ENCODE measurements at places on chromosomes 6 and 20.

GRCh38 chr6:156557251-156557910, 219.8 kb upstream of the ARID1B start:
- peak; percentile 14 for DNase-seq

- DNase-seq, result no peak
Observed at GRCh38 chr6:33856655-33857054, 52.9 kb upstream of the MLN start.

GRCh38 chr6:44859901-44860410, 468.2 kb upstream of the RUNX2 start:
- no peak for DNase-seq

DNA sequence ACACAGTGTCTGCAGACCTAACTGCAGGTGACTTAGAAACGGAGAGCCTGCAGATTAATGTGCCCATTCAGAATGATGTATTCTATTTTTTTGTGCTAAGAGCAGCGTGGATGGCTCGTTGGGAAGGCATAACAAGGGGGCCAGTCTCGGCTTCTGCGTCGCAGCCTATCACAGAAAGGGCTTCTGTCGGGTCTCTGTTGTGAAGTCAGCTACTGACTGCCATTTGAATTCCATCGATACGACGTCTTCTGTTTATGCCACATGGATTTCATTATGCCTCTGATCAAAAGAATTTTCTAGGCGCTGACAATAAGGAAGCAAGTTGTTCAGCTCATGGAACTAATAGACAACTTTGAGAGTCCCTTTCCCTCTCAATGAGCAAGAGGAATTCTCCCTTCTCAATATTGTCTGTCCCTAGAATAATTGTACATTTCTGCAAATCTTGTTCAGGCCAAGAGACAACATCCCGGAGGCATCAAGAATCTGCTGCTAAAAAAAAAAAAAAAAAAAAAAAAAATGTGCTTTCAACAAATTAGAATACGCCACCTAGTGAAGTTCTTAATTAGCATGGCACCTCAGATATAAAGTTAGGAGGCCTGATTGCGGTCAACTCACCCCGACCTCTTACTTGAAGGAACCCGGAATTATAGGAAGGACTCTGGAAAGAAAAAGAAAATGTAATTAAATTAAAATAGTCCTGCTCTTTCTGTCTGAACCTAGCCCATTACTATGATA, 223.9 kb downstream of the TSHZ2 start:
- no peak for DNase-seq

DNA sequence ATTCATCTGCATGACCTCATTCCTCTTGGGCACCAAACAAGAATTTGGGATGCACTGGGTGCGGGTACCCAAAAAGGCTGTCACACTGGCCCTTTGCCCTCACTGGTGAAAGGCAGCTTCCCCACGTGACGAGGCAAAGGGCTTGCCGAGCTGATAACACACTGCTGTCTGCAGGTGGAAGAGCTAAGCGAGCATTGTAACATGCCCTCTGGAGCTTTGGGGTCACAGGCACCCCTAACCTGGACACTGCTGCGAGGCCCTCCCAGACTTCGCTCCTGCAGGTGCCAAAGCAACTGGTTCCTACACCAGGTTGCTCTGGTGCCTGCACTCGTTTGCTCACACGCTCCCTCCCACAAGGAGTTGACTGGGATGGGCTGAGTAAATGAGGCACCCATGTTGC, 1595.7 kb downstream of the HACE1 start:
- DNase-seq, result no peak

DNA sequence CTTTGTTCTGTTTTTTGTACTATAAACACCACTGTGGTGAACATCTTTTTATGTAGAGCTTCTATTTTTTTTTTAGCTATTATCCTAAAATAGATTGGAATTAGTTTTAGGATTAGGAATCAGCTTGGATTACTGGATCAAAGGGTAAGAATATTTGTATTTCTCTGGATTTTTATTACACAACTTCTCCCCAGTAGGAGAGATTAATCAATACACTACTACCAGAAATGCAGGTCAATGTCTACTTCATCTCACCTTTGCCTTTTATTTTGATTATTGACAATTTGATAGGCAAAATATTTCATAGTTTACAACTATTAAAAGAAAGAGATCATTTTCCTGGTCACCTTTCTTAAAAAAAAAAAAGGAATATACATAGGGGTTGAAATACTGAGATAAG, 191.9 kb downstream of the TSHZ2 start:
- no peak for DNase-seq

DNA sequence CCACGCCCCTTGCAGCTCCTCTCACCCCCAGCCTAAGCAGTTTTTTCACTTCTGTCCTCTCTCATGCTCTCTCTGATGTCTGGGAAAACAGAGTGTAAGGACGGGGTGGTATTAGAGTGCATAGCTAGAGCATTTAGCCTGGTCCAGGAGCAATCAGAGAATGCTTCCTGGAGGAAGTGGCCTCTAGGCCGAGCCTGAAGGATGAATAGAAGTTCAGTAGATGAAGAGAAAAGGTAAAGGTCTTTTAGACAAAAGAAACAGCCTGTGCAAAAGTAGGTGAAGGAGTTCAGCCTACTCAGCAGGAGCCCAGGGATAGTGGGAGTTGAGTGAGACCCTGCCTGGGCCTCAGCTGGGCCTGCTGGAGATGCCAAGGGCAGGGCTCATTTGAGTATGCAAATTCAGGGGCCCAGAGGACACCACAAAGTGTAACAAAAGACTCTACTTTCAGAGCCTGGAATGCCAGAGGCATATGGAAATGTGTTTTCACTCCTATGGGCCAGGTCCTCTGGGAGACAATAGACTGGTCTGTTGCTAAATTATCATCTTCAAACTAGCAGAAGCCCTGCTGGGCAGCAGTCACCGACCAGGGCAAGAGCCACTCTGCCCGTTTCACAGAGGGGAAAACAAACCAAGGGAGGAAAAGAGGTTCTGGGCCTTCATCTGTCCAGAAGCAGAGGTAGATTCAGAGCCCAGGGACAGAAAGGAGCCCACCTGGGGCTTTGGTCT, 19.7 kb upstream of the TM9SF4 start:
- no peak for DNase-seq

GRCh38 chr6:15434263-15434662, 188.4 kb downstream of the JARID2 start:
- no peak for DNase-seq

DNA sequence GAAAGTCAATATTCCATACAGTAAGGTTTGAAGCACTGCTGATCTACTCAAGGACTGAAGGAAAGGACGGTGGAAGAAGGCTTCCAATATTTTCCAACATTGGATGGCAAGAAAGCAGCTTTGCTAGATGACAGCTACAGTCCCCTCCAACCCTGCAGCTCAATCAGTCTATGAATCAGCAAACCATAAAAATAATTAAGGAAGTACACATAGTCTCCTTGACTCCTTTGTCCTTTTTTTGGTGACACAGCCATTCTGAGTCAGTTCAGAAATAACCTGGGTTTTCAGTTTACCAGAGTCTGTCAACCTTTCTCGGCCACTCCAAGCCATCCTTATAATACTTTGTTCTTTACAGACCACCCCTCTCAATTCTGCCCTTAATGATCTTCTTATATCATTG, 232.5 kb downstream of the IBTK start:
- DNase-seq, result no peak

- DNase-seq, result no peak
Observed at GRCh38 chr6:131281471-131282270, 146.4 kb downstream of the AKAP7 start.

GRCh38 chr20:54928564-54928963, 453.2 kb downstream of the DOK5 start:
- no peak for DNase-seq

GRCh38 chr6:103396768-103397167, 1463.0 kb downstream of the HACE1 start:
- no peak for DNase-seq

DNA sequence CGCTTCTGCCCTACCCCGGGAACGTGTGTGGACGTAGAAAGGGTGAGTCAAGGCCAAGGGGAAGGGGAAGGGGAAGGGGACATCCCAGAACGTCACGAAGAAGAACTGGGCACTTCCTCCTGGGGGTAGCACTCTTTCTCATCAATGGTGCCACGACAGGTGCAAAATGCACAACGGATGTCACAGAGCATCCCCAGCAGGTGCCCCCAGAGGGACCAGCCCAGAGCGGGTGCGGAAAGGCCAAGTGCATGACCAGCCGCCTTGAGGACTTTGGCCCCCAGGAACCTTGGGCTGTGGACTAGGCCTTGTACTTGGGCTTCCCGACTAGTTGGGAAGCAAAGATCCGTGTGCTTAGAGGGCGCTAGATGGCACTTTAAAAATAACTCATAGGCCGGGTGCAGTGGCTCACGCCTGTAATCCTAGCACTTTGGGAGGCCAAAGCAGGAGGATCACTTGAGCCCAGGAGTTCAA, 12.1 kb upstream of the SRC start:
- DNase-seq, result no peak

DNA sequence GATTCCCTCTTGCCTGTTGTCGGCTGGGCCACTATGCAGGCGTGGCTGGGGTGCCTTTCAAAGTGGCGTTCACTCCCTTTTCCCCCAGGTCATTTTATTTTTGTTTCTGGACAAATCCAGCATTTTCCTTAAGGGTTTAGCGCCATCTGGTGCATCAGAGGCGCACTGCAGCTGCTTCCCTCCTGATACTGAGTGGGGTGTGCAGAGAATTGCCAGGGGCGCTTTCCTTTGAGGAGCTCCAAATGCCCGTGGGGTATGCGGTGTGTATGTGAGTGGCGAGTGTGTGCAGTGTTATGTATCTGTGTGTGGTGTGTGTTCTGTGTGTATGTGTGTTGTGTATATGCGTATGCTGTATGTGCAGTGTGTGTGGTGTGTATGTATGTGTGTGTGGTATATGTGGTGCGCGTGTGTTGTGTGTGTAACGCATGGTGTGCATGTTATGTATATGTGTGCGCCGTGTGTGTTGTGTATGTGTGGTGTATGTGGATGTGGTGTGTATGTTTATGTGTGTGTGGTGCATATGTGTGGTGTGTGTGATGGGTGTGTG, 100.1 kb upstream of the AGPAT4 start:
- peak; percentile 69 for DNase-seq

GRCh38 chr6:10531942-10532341, 10.8 kb downstream of the GCNT2 start:
- DNase-seq, result no peak

- DNase-seq, result no peak
Observed at GRCh38 chr6:90368001-90368400, 71.4 kb upstream of the BACH2 start.

GRCh38 chr20:48910347-48910781, 11.1 kb upstream of the ARFGEF2 start:
- DNase-seq, result no peak

DNA sequence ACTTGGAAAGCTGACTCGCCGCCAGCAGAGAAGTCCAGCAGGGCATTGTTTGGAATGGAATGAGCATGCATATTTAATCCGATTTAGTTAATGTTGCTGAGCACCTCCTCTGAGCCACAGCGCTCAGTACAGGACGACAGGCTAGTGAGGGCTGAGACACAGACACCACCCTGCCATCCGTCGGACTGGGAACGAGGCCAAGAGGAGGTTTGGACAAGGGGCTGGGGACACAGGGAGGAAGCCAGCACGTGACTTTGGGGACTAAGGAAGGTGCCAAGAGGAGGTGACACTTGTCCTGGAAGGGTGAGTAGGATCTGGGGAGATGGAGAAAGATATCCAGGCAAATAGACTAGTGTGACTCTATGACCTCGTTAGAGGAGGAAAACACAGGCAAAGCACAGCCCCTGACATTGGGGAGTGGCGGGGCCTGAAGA, 152.5 kb upstream of the ECI2 start:
- no peak for DNase-seq

DNA sequence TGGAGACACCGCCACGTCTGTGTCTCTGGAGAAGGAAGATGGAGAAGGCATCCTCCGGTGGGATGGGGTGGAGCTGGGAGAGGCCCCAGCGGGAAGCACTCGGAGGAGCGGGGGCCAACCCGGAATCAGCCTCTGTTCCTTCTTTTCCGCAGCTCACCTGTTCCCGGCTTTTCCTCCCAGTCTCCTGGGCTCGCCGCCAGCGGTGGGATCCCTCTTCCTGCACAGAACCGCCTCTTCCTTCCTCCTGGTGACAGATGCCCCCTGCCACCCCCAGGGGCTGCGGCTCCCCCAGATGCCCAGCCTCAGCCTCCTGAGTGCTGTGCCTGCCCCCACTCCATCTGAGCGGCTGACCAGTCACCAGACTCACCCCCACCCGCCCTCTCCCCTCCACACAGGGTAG, 23.3 kb downstream of the RAMACL start:
- no peak for DNase-seq

GRCh38 chr6:37260444-37260843, 2.5 kb upstream of the TMEM217 start:
- no peak for DNase-seq

GRCh38 chr6:3026791-3027626, 27.3 kb downstream of the NQO2 start:
- DNase-seq, result no peak

- DNase-seq, result no peak
Observed at GRCh38 chr20:32501709-32502108, 83.4 kb downstream of the NOL4L start.

GRCh38 chr20:41969656-41970055, 351.5 kb upstream of the CHD6 start:
- DNase-seq, result no peak

DNA sequence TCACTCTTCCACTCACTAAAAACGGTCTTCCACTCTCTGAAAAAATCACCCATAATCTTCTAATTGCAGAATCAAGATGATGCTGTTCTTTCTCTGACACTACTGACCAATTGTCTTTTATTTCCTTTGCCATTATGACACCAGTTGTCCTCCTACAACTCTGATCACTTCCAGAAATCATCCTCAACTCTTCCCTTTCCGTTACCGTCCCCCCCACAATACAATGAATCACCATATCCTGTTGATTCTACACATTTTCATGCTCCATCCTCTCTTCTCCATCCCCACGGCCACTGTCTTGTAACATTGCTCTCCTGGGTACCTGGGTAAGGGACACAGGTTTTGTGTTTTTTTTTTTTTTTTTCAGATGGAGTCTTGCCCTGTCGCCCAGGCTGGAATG, 2.5 kb upstream of the PPP2R5D start:
- no peak for DNase-seq

DNA sequence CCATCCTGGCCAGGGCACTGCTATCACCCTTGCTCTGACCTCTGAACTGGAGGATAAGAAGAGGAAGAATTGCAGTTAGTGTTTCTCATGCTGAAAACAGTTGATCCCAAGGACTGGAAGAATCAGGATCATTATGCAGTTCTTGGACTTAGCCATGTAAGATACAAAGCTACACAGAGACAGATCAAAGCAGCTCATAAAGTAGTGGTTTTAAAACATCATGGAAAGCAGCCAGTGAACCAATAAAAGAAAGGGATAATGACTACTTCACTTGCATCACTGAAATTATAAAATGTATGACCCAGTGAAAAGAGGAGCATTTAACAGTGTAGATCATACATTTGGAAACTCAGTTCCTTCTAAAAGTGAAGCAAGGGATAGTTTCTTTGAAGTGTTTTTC, 47.7 kb downstream of the DNAH8 start:
- DNase-seq, result no peak

GRCh38 chr6:74834967-74835366, 370.9 kb downstream of the COL12A1 start:
- DNase-seq, result no peak

- DNase-seq, result no peak
Observed at GRCh38 chr6:16434885-16435284, 196.5 kb downstream of the GMPR start.
